ENCODE measurements at places on chromosomes 5 and 9. TPM values are rescaled to one million over a fixed set of nuclear protein-coding genes. Genes with fewer than 3 reads are reported as not detected.

GRCh38 chr9:38048316-38048969 lies 20.6 kb downstream of the SHB start:
- H3K4me3 ChIP-seq: no peak overlapping the region
- no peaks in the 10 kb centered on the region for H3K27me3 ChIP-seq
- no peak overlapping the region for H3K27ac ChIP-seq
- DNase-seq: no peak

GRCh38 chr5:7209658-7210057 lies 186.3 kb upstream of the ADCY2 start:
- no peaks in the 10 kb centered on the region for H3K36me3 ChIP-seq
- no peak overlapping the region for H3K27ac ChIP-seq
- H3K4me3 ChIP-seq: no peak overlapping the region
- H3K27me3 ChIP-seq: no peaks in the 10 kb centered on the region
- H3K4me1 ChIP-seq: no peaks in the 10 kb centered on the region
- DNase-seq: no peak

- no peak overlapping the region for H3K4me3 ChIP-seq
- H3K27me3 ChIP-seq: peaks cover 21% of the 10 kb centered on the region
- no peaks in the 10 kb centered on the region for H3K36me3 ChIP-seq
- H3K4me1 ChIP-seq: peaks cover 20% of the 10 kb centered on the region
- no peak for DNase-seq
- H3K27ac ChIP-seq: no peak overlapping the region
Measured at GRCh38 chr5:150626853-150627276, 13.6 kb upstream of the SYNPO start.

GRCh38 chr9:19298436-19299000 lies 68.0 kb downstream of the DENND4C start:
- no peak for DNase-seq
- H3K4me1 ChIP-seq: no peaks in the 10 kb centered on the region
- peaks cover 4% of the 10 kb centered on the region for H3K36me3 ChIP-seq
- H3K4me3 ChIP-seq: no peak overlapping the region
- H3K27me3 ChIP-seq: no peaks in the 10 kb centered on the region

DNA sequence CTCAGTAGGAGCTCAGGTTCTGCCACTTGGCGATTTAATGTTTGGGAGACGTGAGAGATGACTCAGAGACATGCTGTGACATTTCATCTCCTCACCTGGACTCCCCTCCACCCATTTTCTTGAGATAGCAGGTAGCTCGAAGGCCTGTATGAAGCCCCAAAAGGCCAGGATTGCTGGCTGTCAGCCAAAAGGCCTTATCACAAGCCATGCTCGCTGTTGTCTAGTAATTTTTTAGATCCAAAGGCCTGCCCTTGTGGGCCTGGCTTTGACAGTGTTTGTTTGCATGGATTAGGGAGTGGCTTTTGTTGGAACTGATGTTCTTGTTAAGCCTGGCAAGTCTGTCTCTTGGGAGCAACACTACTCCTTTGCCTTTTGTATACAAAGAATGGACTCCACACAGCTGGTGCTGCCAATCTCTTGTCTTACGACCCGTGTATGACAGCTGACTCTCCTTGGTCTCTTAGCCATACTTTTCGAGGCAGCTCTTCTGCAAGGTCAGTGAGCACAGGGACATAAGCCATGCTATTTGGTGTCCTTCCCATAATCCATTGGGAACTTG lies 22.7 kb downstream of the CAVIN4 start:
- no peak overlapping the region for H3K27ac ChIP-seq
- H3K27me3 ChIP-seq: no peaks in the 10 kb centered on the region
- no peak for DNase-seq
- H3K4me1 ChIP-seq: 0 out of 2 replicates have a peak, but pooled peaks cover 3% of the 10 kb centered on the region

DNA sequence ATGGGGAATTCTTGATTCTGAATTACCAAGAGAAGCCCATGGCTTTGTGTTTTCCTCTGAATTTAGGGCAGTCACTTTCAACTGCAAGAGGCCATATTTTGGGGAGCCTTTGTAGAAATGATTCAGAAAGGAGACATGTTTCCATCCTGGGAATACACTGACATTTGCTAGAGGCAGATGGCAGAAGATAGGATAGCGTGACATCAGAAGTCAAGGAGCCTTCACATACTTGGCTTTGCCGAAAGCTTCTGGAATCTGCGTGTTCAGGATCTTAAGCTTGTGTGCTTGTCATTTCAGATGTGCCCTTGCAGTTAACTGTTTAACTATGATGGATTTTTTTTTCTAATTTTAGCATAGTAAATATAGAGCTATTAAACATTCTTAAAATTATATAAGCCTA lies 296.2 kb downstream of the ARHGEF28 start:
- H3K27ac ChIP-seq: no peak overlapping the region
- no peaks in the 10 kb centered on the region for H3K4me1 ChIP-seq
- no peak for DNase-seq
- H3K4me3 ChIP-seq: no peak overlapping the region
- no peaks in the 10 kb centered on the region for H3K36me3 ChIP-seq

GRCh38 chr9:137055385-137056364 lies 1.8 kb upstream of the ENTPD2 start:
- no peaks in the 10 kb centered on the region for H3K4me1 ChIP-seq
- H3K36me3 ChIP-seq: no peaks in the 10 kb centered on the region
- DNase-seq: no peak
- no peak overlapping the region for H3K27ac ChIP-seq

- no peak for DNase-seq
- no peaks in the 10 kb centered on the region for H3K4me1 ChIP-seq
- no peaks in the 10 kb centered on the region for H3K36me3 ChIP-seq
Measured at GRCh38 chr5:154002093-154002492, 36.6 kb downstream of the FAM114A2 start.

- H3K4me3 ChIP-seq: no peak overlapping the region
- H3K27ac ChIP-seq: no peak overlapping the region
- no peak for DNase-seq
- no peaks in the 10 kb centered on the region for H3K27me3 ChIP-seq
Measured at GRCh38 chr9:15248621-15249020, 58.4 kb downstream of the TTC39B start.

- H3K27ac ChIP-seq: no peak overlapping the region
- no peaks in the 10 kb centered on the region for H3K36me3 ChIP-seq
- DNase-seq: no peak
- peaks cover 2% of the 10 kb centered on the region for H3K4me1 ChIP-seq
- no peak overlapping the region for H3K4me3 ChIP-seq
Measured at GRCh38 chr5:5335700-5336264, 86.7 kb upstream of the ICE1 start.

DNA sequence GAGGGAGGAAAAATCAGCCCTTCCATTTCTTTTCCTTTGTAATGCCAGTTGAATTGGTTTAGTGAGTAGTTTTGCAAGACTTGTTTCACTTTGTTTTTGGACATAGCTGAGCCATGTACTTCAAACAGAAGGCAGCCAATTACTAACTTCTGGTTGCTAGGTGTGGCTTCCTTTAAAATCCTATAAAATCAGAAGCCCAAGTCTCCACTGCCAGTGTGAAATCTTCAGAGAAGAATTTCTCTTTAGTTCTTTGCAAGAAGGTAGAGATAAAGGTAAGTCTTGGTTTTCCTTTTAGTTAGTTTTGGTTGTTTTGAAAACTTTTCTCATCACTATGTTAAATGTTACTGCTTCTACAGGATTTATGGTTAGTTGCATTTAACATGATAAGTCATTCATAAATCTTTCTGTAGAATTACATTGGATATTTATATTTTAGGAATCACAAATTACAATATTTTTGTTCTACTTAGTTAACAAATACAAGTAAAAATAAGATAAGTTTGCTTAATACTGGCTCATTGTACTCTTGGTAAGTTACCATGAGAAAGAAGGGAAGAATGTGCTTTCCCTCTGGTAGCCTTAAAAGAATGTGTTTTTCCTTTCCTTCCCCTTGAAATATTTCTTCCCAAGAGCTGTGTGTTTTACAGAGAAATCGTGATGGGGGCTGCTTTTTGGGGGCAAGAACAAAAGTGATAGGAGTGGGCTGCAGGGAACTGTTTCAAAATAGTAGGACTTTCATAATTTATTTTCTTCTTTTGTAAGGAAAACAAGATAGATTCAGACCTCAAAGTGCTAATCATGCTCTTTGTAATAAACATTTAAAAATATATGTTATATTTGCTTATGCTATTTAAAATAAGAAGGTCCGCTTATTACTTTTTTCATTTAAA lies at the start of gene ANXA1:
Gene ANXA1, plus strand, starts transcription at position 213 of the 890 bp plus-strand sequence. CDS start 6,671 bp downstream, outside the sequence.
- no peaks in the 10 kb centered on the region for H3K36me3 ChIP-seq
- H3K4me1 ChIP-seq: 0 out of 2 replicates have a peak, but pooled peaks cover 4% of the 10 kb centered on the region
- no peak for DNase-seq
- H3K27me3 ChIP-seq: no peaks in the 10 kb centered on the region
- H3K27ac ChIP-seq: peak within 1 kb of the TSS; percentile 17

DNA sequence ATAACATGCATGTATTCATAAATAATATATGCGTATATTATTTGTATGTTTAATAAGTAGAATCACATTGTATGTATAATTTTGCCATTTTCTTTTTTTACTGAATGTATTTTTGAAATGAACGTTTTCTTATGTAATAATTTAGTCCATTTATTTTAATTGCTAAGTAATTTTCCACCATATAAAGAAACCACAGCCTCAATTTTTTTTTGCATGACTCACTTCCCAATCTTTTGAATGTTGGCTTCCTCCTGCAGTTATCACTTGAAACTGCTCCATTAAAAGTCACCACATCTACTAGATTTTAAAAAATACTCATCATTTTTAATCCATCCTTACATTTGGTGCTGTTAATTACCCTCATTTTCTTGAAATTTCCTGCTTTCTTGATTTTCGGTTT lies 363.3 kb upstream of the MEF2C start:
- H3K27me3 ChIP-seq: no peaks in the 10 kb centered on the region
- no peak for DNase-seq
- H3K36me3 ChIP-seq: no peaks in the 10 kb centered on the region

DNA sequence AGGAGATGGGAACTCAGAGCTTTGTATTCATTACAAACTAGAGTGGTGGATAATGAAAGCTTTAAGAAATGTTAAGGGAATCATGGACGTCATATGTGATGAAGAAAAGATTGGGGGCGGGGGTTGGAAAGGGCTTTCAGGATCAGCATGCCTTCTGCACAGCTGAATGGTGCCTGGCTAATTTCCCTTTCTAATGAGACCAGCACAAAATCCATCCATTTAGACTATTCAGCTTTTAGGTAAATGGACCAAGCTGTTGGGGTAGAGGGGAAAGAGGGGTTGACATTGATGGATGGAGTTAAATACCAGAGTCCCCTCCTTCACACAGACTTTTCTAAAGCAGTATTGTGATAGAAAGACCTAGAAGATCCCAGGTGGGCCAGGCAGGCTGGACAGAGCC lies 737.9 kb upstream of the WWC1 start:
- no peaks in the 10 kb centered on the region for H3K36me3 ChIP-seq
- H3K4me1 ChIP-seq: peaks cover 7% of the 10 kb centered on the region
- H3K4me3 ChIP-seq: no peak overlapping the region
- DNase-seq: no peak
- no peaks in the 10 kb centered on the region for H3K27me3 ChIP-seq
- H3K27ac ChIP-seq: no peak overlapping the region

GRCh38 chr9:102273952-102274351 lies 535.5 kb upstream of the GRIN3A start:
- H3K36me3 ChIP-seq: no peaks in the 10 kb centered on the region
- no peak for DNase-seq
- no peaks in the 10 kb centered on the region for H3K4me1 ChIP-seq
- no peak overlapping the region for H3K4me3 ChIP-seq
- H3K27ac ChIP-seq: no peak overlapping the region

DNA sequence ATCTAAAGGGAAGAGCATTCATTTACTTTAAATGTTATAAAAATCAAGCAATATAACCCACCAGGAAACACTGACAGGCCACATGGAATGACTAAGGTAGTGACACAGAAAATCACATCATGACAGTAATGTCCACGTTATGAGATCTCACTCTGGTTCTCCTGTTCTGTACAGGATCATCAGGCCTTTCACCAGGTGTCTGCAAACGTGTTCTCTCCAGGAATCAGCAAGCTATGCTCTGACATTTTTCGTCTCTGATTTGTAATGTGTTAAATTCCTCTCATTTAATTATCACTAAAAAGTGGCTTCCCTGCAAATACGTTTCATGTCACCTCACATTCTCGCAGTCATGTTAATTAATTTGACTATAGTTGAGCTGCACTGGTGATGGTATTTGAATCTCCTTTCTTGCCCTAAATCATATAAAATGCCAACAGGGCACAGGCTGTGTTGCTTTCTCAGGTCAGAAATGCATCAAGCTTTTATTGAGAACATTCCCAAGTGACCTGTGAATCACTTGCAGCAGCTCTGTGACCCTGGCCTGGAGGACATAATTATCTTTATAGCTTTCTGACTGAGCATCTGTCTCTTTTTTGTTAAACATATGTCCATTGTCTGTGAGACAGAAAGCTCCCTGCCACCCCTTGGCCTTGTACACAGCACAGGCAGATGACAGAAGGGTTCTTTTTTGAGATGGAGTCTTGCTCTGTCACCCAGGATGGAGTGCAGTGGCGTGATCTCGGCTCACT lies 196.2 kb downstream of the DIRAS2 start:
- H3K4me1 ChIP-seq: peaks cover 3% of the 10 kb centered on the region
- H3K4me3 ChIP-seq: no peak overlapping the region
- no peak overlapping the region for H3K27ac ChIP-seq
- no peak for DNase-seq

- no peak overlapping the region for H3K27ac ChIP-seq
- H3K4me1 ChIP-seq: peaks cover 10% of the 10 kb centered on the region
- no peaks in the 10 kb centered on the region for H3K36me3 ChIP-seq
- H3K4me3 ChIP-seq: no peak overlapping the region
- no peaks in the 10 kb centered on the region for H3K27me3 ChIP-seq
Measured at GRCh38 chr5:107542428-107542827, 128.3 kb downstream of the EFNA5 start.

GRCh38 chr9:135512904-135513303 lies 8.3 kb upstream of the LCN1 start:
- no peaks in the 10 kb centered on the region for H3K36me3 ChIP-seq
- H3K4me1 ChIP-seq: no peaks in the 10 kb centered on the region
- no peak for DNase-seq
- no peak overlapping the region for H3K27ac ChIP-seq

GRCh38 chr9:42386477-42386876 lies 203.0 kb downstream of the SPATA31A6 start:
- H3K4me1 ChIP-seq: no peaks in the 10 kb centered on the region
- no peak overlapping the region for H3K27ac ChIP-seq
- no peaks in the 10 kb centered on the region for H3K27me3 ChIP-seq
- H3K36me3 ChIP-seq: no peaks in the 10 kb centered on the region

GRCh38 chr5:168227001-168227400 lies 64.4 kb upstream of the WWC1 start:
- H3K4me1 ChIP-seq: no peaks in the 10 kb centered on the region
- no peak for DNase-seq
- H3K27me3 ChIP-seq: no peaks in the 10 kb centered on the region
- H3K4me3 ChIP-seq: no peak overlapping the region
- no peak overlapping the region for H3K27ac ChIP-seq

The SEMA5A gene
- total RNA-seq: 8.9 TPM

The PLAC8L1 gene
- total RNA-seq: 0.92 TPM

The PCDHB11 gene
- 1.4 TPM for total RNA-seq

The RAD23B gene
- total RNA-seq: 165 TPM

The LCP2 gene
- total RNA-seq: 0.26 TPM

The STK32A gene
- total RNA-seq: 2.5 TPM

The HBEGF gene
- 2.8 TPM for total RNA-seq

The WDR38 gene
- total RNA-seq: not detected

The OSTF1 gene
- 18.9 TPM for total RNA-seq

The NOTCH1 gene
- 60.9 TPM for total RNA-seq

The EGFLAM gene
- total RNA-seq: 0.24 TPM
